Testis (tissue), 5 donors: ENCODE measurements at places on chromosomes 6 and 20. TPM values are rescaled to one million over a fixed set of nuclear protein-coding genes. Genes with fewer than 3 reads are reported as not detected.

TRIM40 gene
- 0.79 TPM for total RNA-seq

CCN6 gene
- 3.5 TPM for total RNA-seq

GLP1R gene
- total RNA-seq, result 0.31 TPM

CEP162 gene
- total RNA-seq, result 20.3 TPM

NUP43 gene
- 28.3 TPM for total RNA-seq

CASS4 gene
- total RNA-seq, result 1.8 TPM

PPIL6 gene
- 26.7 TPM for total RNA-seq

UNC93A gene
- not detected for total RNA-seq

SLC22A3 gene
- 5.7 TPM for total RNA-seq

CCM2L gene
- total RNA-seq, result 2.7 TPM

KIF25 gene
- total RNA-seq, result 5.0 TPM

CNR1 gene
- total RNA-seq, result 4.3 TPM

SLC22A23 gene
- total RNA-seq, result 14.9 TPM

SLC22A7 gene
- not detected for total RNA-seq

PRL gene
- not detected for total RNA-seq

KCNK17 gene
- 0.47 TPM for total RNA-seq

UCKL1 gene
- 72.6 TPM for total RNA-seq

PRKN gene
- total RNA-seq, result 28.8 TPM

C20orf144 gene
- total RNA-seq, result 40.0 TPM

LMBRD1 gene
- 54.4 TPM for total RNA-seq

WDR27 gene
- total RNA-seq, result 101 TPM

THBD gene
- 22.4 TPM for total RNA-seq

SLC17A3 gene
- total RNA-seq, result not detected

GRIK2 gene
- 12.4 TPM for total RNA-seq

GTSF1L gene
- total RNA-seq, result 202 TPM

STXBP5 gene
- 47.4 TPM for total RNA-seq

FOXA2 gene
- 0.24 TPM for total RNA-seq

HTR1B gene
- total RNA-seq, result 2.5 TPM

SRPK1 gene
- total RNA-seq, result 77.3 TPM

TPD52L2 gene
- total RNA-seq, result 100 TPM

LAMP5 gene
- total RNA-seq, result 0.71 TPM

CD109 gene
- 4.0 TPM for total RNA-seq

IPCEF1 gene
- total RNA-seq, result 3.6 TPM

ADGRG6 gene
- total RNA-seq, result 10.6 TPM

TMEM170B gene
- 6.5 TPM for total RNA-seq

ECT2L gene
- total RNA-seq, result 0.16 TPM

SIRPD gene
- total RNA-seq, result 19.1 TPM
